ENCODE measurements at places on chromosomes 2 and 18.
A peak's percentile ranks its signal among the peaks of the same experiment; 100 is the strongest.

DNA sequence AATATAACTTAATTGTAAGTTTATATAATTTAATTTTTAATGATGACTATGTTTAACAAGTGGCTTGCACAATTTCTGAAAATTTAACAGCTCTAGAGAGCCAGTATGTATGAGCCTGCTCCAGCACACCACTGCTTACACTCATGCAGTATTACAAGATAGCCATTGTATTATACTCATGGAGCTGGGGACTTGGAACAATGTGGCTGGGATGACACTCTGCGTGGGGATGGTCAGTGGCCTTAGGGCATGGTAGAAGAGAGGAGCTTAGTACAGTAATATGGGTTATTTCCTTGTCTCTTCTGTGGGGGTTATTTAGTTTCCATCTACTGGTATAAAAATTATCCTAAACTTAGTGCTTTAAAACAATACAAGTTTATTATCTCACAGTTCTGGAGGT lies 105.1 kb upstream of the STON1 start:
- no peak for DNase-seq

DNA sequence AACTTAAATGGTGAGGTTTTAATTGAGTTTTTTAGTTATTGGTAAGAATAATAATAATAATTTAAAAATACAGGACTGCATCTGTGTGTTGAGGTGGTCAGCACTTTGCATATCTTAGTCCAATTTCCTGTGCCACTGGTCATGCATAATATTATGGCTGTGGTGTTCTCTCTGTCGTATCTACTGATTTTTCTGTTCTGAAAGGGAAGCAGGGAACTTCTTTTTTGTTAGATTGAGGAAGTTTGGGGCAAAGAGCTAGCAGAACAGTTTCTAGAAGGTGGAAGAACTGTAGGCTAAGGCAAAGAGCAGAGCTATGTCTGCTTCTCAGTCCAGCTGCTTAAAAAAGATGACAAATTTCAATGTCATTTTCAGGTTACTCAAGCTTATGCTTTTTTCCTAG lies 74.3 kb downstream of the XRCC5 start:
- DNase-seq: no peak

GRCh38 chr2:203670939-203671338 lies 35.5 kb upstream of the CD28 start:
- DNase-seq: no peak

DNA sequence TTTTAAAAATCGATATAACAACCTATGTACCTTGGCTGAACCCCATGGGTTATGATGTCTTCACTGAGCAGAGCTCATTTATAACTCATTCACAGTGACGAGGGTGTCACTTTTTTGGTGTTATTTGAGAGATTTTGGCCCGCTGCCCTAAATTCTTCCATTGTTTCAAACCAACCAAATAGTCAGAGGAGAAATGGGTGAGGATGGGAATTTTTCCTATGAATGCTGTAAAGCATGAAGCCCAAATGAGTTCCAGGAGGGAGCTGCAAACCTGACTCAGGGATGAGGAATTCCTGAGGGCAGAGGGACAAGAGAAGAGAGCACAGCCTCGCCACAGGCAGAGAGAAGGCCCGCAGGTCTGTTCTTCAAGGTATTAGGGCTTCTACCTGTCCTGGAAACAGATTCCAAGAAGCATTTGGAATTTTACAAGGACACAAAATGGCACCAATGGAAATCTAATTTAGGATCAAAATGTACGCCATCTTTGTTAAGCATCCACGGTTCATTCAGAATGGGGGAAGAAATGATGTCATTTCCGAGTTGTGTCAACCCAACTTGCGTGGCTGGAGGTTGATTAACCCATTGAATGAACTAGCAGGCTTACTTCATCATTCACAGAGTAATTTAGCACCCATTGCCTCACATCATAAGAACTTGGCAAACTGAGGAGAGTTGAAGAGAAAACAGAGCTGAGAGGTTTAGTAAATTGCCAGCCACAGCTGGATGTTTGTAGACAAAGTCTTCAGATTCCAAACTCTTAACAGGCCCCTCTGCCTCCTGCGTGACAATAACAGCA lies 133.5 kb downstream of the LAMA3 start:
- no peak for DNase-seq

GRCh38 chr2:185082749-185083148 lies 484.4 kb downstream of the ZNF804A start:
- DNase-seq: no peak

GRCh38 chr18:35508030-35508429 lies 10.3 kb upstream of the INO80C start:
- no peak for DNase-seq

GRCh38 chr2:241258505-241259280 lies 56.8 kb downstream of the HDLBP start:
- no peak for DNase-seq

DNA sequence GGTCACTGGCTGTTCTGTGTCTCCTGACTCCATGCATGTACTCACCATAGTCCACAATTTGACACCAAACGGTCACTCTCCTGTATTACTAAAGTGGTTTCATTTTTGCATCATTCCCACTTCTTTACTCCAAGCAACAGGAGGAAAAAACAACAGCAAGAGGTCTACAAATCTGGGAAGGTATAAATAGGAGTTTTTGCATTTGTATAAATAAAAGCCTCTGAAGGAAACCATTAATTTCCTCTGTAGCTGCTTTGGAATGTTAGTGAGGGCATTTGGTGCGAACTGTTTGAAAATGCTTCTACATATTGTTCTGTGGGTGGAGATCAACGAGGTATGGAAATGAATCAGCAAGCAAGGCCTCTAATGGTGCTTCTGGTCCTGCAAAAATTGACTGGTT lies 148.5 kb upstream of the DLX2 start:
- no peak for DNase-seq

- no peak for DNase-seq
These were observed 49.2 kb upstream of the KCNG2 start for GRCh38 chr18:79748321-79749180.

DNA sequence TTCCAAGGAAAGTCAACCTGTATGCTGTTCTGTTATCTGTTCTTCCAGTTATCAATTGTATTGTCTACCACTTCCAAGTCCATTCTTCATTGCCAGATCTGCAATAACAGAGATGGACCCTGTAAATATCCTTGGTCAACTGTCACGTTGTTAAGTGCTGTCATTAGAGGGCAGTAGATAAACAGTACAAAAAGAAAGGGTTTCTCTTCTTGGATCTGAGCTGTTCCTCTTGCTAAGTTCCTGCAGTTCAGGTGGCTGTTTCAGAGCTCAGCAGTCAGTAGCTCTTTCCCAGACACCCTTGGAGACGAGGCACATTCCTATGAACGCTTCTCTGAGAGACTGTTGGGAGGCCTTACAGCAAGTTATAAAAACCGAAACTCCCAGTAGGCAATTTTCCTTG lies 957.1 kb upstream of the CHAC2 start:
- peak; percentile 1 for DNase-seq

- no peak for DNase-seq
These were observed 169.4 kb upstream of the UNC80 start for GRCh38 chr2:209602259-209602658.

GRCh38 chr2:11495844-11496681 lies 30.1 kb upstream of the E2F6 start:
- DNase-seq: no peak

GRCh38 chr2:241161646-241162281 lies 11.5 kb downstream of the PPP1R7 start:
- DNase-seq: no peak

DNA sequence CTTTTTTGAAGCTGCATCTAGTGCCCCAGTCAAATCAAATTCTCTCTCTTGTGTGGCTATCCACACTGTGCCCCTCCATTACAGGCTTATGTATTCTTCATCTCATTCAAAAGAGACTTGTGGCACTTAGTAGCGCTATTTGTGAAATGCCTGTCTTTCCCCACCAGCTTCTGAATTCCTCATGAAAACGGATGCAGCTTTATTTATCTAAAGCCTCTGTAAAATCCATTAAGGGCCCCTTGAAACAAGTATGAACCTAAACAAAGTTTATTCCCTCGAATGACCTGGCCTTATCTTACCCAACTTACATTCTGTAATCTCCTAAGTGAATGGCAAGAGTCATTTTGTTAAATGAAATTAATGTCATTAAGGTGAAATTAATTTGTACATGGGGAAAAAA lies 417.4 kb upstream of the PIK3C3 start:
- no peak for DNase-seq

DNA sequence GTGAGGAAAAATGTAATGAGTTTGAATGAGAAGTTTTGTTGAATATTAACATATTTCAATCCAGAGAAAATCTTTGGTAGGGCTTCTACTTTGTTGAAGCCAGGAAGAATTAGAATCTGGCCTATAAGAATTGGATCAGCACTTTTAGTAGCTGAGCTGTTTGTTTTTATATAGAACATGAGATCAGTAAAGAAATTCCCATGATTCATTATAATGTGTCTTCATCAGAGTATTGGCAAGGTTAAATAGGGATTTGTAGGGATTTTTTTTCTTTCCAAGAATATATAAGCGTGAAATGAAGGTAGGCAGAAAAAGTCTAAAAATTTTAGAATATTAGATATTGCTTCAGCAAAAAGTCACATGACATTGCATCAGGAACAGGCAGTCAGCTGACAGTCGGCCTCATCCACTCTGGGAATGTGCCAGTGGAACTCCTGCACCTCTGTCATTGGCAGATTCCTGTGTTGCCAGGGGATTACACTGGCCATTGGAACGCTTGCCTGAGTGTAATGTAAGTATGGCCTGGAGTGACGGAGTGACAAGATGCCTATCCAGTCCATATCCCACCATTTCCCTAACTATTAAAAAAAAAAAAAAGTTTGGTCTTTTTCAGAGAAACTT lies 60.6 kb downstream of the SERTAD2 start:
- no peak for DNase-seq

- no peak for DNase-seq
These were observed 61.6 kb downstream of the DNER start for GRCh38 chr2:229652796-229653195.

GRCh38 chr2:72112981-72113846 lies 34.4 kb downstream of the CYP26B1 start:
- DNase-seq: no peak

DNA sequence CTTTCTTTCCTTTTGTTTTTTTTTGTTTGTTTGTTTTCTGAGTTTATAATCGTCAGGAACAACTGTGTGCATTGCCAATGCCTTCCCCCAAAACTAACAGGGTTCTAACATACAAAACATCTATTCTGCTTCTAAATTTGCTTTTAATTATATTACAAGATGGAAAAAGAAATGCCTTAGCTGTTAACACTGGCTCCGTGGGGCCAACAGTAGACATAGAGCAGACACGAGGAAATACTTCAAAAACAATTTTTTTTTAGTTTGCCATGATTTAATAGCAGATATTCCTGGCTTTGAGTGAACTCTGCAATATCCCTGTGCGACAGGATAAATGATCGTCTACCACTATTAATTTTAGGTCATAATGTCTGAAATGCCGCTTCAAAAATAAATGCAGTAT lies 153.3 kb upstream of the HNRNPA3 start:
- no peak for DNase-seq

GRCh38 chr2:133862400-133862977 lies 294.2 kb upstream of the NCKAP5 start:
- DNase-seq: no peak

- DNase-seq: no peak
These were observed 59.4 kb downstream of the ALPK2 start for GRCh38 chr18:58569490-58569911.

- DNase-seq: no peak
These were observed 12.4 kb downstream of the RALB start for GRCh38 chr2:120265006-120265405.

DNA sequence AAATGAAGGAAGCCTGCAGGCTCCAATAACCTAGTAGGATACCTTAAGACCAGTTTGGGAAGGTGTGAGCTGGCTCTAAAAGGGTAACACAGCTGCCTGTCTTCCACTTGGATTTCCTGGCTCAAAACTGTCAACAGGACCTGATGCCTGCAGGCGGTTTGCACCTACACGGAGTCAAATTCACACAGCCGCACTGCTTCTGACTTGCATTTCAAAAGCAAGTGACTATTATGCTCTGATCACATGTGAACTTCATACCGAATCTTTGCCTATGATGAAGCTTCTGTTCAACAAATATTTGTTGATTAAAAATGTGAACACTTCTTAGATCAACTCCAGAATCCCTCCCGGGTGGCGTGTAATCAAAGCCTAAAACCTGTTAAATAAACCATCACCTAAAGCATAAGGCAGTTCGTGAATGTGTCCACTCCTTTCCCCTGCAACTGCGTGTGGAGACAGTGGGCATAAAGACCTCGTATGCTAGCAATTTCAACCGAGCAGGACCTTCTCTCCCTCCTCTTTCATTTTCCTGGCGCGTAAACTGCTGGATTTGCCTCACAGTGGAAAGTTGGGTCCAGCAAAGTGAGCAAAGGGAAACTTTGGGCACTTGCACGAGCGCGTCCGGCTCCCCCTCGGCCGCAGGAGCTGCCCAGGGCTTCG lies 784 bp downstream of the CRACDL start:
- DNase-seq: no peak

DNA sequence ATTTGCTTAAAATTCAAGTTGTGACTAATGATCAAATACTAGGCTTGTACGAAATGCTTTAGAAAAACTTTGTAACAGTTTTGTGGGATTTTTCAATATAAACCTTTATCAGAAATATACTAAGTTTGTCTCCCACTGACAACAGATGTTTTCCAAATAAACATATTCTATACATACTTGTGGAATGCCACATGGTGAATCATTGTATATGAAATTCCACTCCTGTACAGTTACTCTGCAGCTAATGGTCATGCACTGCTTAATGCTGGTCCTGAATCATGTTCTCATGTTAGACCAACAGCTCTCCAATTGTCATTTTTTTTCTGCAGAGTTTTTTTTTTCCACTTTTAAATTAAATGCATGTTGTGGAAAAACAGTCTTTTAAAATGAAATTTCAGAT lies 90.1 kb downstream of the DPP4 start:
- DNase-seq: no peak

DNA sequence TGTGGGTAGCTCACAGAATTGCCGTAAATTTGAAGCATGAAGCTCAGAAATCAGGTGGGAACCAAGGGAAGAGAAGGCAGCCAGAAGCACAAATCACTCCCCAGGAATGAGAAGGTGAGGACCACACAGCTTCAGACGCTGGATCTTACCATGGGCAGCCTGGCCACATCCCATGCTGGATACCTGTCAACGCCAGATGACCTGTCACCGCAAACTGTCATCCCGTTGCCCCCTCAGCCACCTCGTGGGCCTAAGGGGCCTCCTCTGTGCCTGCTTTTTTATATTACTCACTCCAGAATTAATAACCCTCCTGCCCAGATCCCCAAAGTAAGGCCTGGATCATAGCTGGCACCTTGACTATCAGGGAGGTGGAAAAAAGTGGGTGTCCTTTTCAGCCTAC lies 129.9 kb upstream of the MSH6 start:
- DNase-seq: no peak

DNA sequence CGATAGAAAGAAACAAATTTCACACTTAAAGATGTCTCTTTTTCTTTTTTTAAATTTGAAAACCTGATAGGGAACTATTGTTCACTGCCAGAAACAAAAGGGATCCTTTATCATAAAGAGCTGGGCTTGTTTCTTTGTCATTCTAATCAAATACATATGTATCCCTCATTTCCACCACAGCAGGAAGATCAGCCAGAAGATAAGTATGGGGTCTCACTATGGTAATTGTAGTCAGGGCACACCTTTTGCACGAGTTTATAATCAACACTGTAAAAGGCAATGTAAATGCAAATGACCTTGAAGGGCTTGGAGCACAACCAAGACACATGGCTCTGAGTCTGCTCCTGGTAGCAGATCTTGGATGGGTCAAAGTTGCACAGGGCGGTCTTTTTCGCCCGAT lies 109.5 kb downstream of the NXPH2 start:
- DNase-seq: no peak

- DNase-seq: no peak
These were observed 24.7 kb downstream of the GULP1 start for GRCh38 chr2:188316342-188316741.

- DNase-seq: no peak
These were observed 6.1 kb downstream of the ADI1 start for GRCh38 chr2:3513026-3513810.
